ENCODE measurements at places on chromosomes 1 and 21.

DNA sequence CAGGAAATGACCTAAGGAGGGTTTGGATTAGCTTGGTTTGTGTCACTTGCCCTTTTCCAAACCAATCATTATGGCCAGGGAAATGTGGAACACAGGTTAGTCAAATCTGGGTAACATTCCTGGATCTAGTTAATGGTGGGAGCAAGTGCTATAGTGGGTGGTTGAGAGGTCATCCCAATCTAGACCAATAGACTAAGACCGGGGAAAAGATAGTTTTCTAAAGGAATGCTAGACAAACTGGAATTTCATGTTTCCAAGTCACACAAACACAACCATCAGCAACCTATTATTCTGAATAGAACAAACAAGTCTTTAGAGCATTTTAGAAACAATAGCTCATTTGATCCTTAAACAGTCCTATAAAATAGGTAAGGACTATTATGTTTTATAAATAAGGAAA, 4.3 kb upstream of the MAN1A2 start:
- DNase-seq, result no peak

DNA sequence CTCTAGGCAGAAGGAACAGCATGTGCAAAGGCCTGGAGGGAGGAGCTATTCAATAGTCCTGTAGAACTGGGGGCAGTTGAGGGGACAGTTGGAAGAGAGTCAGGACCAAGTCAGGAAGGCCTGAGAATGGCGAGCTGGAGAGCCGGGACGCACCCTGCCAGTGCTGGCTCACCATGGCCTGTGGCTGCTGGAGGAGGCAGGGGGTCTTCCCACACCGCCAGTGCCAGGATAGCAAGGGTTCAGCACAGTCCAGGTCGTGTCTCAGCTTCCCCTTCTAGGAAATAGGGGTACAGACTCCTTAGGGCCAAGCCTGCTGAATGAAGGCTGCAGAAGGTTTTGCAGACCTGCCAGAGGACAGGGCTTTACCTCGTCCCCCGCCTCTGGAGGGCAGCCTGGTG, 7.3 kb downstream of the PODN start:
- no peak for DNase-seq

GRCh38 chr21:46120301-46121285, 22.7 kb downstream of the COL6A2 start:
- DNase-seq, result no peak

DNA sequence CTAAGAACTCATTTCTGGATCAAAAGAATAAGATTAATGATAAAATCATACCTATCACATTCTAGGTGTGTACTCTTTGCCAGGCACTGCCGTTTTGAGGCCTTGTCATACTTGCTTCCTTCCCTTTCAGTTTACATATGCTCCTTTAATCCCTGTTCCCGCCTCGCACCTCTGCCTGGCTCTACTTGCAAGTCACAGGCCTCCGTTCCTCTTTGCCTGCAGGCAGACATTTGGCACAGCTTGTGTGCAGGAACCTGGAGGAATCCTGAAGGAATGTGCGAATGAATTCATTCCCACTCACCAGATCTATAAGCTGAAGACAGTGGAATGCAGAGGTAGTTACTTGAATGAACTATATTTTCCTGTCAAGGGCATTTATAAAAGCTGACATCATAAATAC, 13.8 kb downstream of the WLS start:
- no peak for DNase-seq

- DNase-seq, result no peak
Observed at GRCh38 chr1:203628201-203629015, 1.8 kb downstream of the ATP2B4 start.

- DNase-seq, result no peak
Observed at GRCh38 chr1:15727866-15728534, 8.1 kb upstream of the SLC25A34 start.

GRCh38 chr1:18632783-18633421, 2.3 kb downstream of the PAX7 start:
- no peak for DNase-seq

GRCh38 chr1:150576367-150576711, 3.1 kb downstream of the MCL1 start:
- no peak for DNase-seq
